ENCODE measurements at places on chromosomes 11 and 22.

DNA sequence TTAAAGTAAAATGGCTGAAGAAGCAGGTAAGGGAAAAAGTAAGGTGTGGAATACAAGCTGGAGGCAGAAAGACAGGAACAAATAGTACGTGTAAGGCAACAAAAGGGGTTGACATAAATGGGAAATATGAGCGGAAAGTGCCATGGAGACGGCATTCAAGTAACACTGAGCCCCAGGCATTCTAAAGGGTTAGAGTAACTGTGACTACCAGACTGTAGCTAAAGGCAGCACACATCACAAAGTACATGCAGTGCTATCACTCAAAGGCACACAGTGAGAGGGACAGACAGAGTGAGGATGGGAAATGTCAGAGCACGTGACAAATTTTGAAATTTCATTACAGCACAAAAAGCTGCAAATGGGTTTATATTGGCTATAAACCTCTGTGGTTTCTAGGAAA, 13.9 kb upstream of the MAML2 start:
- no peak for DNase-seq

GRCh38 chr11:6238902-6239301, at the start of gene CNGA4:
TSS of gene CNGA4 (plus strand) at chr11:6239089. CDS start at chr11:6239207, 118 bp downstream.
- DNase-seq: no peak

DNA sequence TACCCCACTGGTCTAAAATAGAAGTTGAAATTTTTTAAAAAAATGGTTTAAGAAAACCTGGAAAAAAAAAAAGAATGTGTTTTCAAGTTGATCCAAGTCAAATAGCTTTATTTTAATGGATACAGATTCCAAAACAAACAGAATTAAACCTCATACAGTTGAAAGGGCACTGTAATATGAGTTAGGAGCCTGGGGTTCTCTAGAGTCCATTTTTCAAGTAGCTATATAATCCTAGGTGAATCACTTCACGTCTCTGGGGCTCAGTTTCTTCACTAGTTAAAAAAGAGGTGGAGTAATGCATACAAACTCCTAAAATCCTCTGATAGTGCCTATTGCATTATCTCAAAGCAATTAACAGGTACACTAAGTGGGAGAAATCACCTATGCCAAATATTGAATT, 132.9 kb downstream of the BBOX1 start:
- DNase-seq: no peak

- no peak for DNase-seq
These were observed 15.3 kb downstream of the PKNOX2 start for GRCh38 chr11:125179895-125180294.

GRCh38 chr11:20022363-20023081, 137.8 kb downstream of the DBX1 start:
- peak; percentile 78 for DNase-seq

DNA sequence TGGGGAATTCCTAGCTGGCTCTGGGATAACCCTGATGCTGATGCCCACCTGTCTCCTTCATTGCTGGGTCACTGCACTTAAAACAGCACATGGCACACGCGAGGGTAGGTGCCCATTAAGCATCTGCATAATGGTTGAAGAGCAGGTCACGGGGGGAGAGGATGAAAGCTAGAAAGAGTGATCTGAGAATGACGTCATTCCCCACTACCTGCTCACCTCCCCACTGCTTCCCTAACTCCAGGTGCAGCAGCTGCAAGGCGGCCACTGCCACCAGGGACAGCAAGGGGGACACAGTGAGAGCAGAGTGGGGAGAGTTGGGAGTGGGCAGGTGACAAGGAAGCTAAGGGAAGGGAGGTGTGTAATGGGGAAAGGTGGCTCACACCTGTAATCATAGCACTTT, 27.0 kb downstream of the ADA2 start:
- DNase-seq: no peak

DNA sequence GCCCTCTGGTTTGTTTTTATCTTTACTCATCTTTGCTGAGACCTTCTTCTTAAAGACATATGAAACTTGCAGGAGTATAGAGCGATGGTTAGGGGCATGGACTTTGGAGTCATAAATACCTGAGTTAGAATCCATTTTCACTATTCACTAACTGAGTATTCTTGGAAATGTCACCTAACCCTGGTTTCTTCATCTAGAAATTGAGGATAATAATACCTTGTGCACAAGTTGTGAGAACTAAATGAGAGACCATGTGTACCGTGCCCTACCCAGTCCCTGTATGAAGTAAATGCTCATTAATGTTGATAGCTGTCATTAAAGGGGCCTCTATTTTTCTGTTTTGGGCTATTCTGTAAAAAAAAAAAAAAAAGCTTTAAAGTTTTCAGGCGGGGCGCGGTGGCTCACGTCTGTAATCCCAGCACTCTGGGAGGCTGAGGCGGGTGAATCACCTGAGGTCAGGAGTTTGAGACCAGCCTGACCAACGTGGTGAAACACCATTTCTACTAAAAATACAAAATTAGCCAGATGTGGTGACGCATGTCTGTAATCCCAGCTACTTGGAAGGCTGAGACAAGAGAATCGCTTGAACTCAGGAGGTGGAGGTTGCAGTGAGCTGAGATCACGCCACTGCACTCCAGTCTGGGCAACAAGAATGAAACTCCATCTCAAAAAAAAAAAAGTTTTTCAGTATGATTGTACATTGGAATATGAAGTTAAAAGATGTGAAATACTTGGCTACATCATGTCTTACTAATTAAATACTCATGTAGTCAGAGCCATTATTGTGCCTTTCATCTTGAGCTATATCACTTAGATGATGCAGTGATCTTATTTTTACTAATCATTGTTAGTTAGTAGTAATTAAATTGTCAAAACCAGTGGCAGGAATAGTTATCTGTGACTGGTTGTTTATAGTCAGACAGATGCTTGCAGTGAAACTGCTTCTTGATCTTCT, 95.0 kb downstream of the AMOTL1 start:
- DNase-seq: no peak

DNA sequence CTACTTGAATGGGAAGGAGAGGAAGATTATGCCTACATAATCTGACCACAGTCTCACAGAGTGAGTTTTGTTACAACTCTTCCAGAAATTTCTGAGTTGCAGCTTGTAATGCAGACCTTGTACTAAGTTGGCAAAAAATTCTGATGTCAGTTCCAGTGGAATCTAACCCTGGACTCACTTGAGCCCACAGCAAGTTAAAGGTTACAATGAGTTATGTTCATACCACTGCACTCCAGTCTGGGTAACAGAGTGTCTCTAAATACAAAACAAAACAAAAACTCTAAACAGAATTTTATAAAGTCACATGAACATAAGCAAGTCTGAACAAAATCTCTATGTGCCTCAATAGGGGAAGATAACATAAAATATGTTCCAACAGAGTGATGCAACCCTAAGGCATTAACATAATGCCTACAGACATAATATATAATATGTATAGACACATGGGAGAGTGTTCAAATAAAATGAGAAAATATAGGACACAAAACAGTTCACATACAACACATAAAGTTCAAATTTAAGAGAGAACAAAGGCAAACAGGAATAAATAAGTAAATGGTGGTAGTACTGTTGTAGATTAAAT, 1.1 kb downstream of the GLYAT start:
- no peak for DNase-seq

- DNase-seq: no peak
These were observed 25.7 kb upstream of the CTR9 start for GRCh38 chr11:10725114-10725906.

DNA sequence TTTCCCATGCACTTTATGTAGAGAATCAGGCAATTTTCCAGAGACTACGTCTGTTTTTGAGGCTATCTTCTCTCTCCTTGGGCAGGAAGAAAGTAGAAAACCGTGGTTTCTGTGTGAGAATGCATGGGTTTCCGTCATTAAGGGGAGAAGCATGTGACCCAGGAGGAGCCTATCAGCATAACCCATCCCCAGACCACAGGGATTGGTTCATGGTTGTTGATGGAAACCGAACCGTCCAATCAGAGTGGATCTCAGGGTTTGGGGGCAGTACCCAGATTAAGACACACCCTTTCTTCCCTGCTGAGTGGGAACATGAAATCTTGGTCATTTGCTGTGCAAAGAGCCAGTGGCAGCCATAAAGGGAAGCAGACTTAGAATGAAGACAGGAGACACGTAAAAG, 517.8 kb downstream of the MN1 start:
- DNase-seq: no peak

DNA sequence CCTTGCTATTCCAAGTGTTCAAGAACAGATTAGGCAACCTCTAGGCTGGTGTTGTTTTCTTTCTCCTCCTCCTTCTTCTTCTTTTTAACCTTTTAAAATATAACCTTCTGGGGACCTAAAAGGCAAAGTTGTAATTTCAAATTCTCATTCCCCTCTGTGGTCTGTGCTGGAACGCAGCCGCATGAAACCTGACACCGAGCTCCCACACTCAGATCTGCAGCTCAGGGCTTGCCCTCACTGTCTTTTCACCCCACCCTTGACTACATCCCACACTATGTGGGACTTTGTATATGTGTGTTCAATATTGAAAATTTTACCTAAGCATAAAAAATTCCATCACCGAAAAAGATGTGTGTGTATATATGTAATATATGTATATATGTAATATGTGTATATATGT, 62.0 kb upstream of the ARHGAP42 start:
- DNase-seq: no peak

DNA sequence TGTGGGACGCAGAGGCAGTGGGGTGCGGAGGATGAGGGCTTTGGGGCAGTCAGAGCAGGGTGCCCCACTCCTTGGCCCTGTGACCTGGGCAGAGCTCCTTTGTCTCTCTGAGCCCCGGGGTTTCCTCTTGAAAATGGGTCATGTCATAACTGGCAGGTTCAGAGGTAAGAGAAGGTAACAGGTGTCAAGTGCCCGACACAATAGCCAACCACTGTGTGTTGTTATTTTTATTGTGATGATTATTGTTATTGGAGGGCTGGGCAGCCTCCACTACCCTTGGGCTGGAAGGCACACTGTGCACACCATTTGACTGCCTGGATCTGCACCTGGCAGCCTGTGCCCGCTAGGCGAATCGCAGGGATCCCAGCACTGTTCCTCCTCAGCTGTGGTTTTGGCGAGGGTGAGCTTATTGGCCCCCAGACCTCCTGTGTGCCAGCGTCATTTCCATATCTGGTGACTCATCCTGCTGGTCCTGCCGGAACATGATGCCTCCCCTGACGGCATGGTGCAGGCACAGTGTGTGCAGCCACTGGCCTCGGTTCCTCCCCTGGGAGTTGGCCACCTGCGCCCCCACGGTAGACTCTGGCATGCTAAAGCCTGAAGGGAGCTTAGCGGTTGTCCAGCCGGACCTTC, 15.4 kb upstream of the SOX10 start:
- DNase-seq: no peak

DNA sequence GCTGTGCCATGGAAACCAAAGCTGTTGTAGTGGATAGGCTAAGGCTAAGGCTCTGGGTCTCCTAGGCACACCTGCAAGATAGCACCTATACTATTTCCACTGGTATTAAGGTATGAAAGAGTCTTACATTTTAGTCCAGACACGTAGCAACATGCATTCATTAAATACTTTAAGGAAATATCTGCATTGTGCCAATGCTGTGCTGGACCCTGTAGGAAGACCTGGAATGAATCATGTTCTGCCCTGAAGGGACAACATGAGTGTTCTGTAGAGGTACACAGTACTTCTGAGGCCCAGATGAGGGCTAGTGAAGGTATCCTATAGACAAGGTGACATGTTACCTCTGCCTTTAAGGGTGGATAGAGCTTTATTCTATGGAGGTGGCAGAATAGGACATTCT, 35.2 kb upstream of the RRM1 start:
- DNase-seq: no peak

DNA sequence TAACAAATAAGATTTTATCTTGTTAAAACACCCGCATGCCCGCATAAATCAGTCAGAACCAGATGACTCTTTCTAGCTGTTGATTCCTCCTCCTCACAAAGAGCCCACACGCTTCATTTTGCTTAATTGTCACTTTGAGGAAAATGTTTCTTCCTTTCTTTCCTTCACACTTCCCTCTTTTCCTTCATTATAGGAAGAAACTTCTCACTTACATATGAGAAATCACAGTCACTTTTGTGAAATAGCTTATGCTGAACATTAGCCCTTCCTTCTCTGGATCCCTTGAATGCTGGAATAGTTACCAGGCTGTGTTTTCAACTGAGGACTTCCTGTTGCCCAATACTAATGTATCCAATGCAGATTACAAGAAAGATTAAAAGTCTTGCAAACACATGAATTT, 5.8 kb downstream of the MS4A6E start:
- DNase-seq: no peak

- no peak for DNase-seq
These were observed 26.7 kb downstream of the CARS1 start for GRCh38 chr11:3030289-3031070.

GRCh38 chr22:16936625-16937024, 71.4 kb downstream of the GAB4 start:
- DNase-seq: no peak

DNA sequence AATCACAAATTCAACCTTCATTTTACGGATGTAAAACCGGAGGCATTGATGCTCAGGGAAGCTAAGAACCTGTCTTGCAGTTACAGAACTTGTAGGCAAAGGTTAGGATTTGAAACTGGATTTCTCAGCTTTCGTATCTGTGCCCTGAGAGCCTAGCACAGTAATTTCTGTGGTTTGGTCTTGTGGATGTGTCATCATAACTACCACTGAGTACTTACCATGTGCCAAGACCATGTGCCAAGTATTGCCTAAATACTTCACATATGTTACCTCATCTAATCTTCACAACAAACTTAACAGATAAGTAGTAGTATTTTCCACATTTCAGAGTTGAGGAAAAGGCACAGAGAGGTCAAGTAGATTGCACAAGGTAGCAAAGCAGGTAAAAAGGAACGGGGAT, 140.7 kb downstream of the NXPE2 start:
- no peak for DNase-seq

DNA sequence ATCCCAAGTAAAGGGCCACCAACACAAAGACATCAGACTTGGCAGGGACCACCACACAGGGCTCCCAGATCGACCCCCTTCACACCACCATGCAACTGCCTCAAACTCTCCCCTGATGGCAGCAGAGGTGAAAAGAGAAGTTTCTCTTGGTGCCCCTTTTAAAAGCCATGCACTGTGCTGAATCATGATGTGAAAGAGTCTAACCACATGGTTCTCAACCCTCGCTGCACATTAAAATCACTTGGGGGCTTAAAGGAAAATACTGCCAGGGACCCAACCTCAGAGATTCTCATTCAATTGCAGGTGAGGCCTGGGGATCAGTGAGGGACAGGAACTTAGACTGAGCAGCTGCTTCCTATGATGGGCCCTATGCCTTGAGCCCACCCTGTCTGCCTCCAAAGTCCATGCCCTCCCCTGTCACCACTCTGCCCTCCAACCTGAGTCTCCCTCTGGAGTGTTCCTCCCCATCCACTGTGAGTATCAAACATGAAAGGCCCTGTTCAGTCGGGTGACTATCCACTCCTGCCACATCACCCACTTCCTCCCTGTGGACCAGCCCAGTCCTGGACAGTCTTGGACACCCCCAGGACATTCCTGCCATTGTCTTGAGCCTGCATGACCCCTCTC, 40.8 kb downstream of the PLEKHA7 start:
- DNase-seq: no peak

- DNase-seq: no peak
These were observed 11.6 kb upstream of the PDE2A start for GRCh38 chr11:72685560-72686480.

DNA sequence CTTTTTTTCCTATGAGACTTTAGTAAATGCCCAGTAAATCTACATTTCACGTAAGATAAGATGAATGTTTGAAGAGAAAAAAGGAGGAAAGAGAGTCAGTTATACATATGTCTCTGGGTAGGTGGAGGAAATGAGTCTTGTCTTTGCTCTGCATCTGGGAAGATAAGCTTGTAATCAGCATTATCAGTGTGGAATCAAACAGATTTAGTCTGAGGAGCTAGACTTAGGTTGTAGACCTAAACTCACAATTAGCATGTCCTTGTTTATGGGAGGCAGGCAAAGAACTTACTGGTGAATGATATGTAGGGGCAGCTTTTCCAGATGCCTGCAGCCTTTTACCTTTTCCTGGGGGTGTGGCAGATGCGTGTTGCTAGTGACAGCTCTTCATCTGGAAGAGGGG, 962.3 kb downstream of the TBC1D22A start:
- no peak for DNase-seq
